Foreskin keratinocyte (primary cell): ENCODE measurements at places on chromosomes 7 and 10.
A peak's percentile ranks its signal among the peaks of the same experiment; 100 is the strongest.

- DNase-seq = no peak
Measured at GRCh38 chr7:9945857-9946256, 1027.8 kb upstream of the PHF14 start.

DNA sequence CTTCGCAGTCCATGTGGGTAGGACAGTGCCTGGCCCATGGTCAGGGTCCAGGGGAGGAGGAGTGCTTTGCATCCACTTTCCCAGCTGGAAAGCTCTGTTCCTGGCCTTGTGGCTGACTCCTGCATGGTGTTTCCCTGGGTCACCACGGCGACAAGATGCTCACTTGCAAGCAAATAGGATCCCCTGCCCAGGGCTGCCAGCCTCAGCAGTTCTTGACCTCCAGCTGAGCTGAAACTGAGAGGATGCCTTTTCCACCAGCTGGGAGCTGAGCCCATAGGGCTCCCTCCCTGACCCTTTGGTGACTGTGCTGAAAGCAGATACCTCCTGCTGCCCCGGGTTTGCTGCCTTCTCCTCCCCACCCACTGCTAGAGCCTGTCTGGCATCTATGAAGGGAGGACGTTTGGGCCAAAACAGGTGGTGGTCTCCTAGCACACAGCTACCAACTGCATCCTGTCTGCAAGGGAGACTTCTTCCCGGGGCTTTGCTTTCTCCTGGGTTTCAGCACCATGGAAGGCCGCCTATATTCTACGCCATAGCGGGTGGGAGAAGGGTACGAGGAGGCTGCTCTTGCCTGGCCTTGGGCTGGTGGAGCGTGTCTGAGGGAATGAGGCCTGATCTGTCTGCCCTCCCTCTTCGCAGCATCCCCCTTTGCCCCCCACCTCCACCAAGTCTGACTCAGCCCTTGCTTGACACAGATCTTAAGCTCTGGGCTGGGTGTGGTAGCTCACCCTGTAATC is 34.4 kb downstream of the UBTD1 start:
- no peak for DNase-seq

GRCh38 chr7:17516771-17517170 is 218.3 kb downstream of the AHR start:
- no peak for DNase-seq

DNA sequence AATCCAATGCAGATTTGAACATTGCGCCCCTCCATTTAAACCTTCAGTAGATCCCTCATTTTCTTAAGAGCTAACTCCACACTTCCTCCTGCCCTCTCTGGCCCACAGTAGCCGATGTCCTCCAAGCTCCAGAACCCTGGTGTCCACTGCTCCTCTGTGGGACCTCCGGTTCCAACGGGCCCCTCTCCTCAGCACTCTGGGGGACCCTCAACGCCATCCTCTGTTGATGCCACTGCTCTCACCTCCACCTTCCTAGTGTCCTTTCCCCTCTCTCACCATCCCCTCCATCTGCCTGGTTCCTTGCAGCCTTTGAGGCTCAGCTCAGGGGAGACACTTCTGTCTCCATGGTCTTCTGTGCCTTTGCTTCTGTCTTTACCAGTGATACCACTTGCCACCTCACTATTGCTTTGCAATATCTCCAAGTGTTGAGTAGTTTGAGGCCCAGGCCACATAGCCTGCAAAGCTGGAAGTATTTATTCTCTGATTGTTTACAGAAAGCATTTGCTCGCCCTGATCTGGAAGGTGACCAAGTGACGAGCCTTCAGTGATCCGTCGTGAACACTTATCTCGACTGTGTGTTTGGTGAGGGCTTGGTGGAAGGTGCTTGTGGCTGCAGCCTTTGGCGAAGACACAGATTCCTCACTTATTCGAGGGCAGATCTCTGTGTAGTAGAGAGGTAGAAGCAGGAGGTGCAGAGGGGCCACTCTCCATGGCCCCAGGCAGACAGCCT is 104.8 kb upstream of the SHH start:
- DNase-seq = no peak

DNA sequence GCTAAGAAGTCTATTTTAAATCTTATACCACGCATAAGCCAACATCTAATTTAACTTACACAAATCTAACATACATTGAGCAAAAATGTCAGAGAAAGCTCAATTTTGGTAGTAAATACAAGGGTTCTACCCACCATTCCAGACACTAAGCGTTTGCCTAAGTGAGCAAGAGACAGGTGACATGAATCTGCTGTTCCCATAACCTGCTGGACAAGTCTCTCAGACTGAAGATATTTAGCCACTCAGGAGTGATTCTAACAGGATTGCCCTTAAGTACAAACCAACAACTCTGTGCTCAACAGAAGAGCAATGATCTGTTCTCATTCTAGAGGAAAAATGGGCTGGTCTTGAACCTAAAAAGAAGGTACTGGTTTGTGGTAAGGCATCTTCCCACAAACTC is 18.8 kb downstream of the EZH2 start:
- no peak for DNase-seq

- no peak for DNase-seq
Measured at GRCh38 chr10:6108631-6109443, 20.0 kb downstream of the RBM17 start.

- DNase-seq = no peak
Measured at GRCh38 chr7:34756691-34757090, 98.7 kb downstream of the NPSR1 start.

DNA sequence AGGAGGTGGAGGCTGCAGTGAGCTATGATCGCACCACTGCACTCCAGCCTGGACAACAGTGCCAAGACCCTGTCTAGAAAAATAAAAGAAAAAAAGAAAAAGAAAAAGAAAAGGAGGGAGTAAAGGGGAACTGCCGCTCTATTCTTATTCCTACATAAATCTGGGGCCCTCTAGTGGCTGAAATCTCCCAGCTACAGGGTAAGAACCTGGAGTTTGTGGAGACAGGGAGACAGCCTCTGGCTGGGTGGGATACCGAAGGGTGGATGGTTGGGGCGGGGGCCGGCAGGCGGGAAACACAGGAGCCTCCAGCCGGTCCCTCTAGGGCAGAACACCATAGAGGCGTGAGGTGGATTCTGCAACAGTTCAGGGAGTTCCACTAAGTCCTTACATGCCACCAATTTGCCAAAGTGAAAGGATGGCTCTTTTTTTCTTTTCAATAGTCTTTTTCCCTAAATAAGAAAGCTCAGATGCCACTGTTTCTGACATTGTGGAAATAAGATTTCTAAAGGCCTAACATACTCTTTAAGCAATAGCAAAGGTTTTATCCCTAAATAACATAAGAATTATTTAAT is 117.3 kb downstream of the SVIL start:
- no peak for DNase-seq

GRCh38 chr7:55065511-55066229 is 46.9 kb downstream of the EGFR start:
- peak; percentile 94 for DNase-seq

DNA sequence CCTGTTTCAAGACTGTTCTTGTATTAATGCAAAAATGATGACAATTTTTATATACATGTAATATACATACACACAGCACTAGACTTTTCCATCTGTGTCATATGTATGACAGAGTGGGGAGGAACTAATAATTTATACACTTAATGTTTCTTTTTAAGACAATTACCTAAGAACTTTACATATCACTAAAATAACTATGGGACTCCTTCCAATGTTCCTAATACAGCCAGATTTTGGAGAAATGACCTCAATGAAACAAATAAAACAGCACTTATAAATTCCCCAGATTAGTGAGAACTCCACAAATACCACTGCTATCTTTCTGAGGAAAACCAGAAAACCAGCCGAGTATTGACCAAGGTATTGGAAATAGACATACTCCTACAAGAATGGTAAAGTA is 199.4 kb downstream of the ELMO1 start:
- no peak for DNase-seq

GRCh38 chr10:98080494-98080893 is 50.1 kb upstream of the CRTAC1 start:
- DNase-seq = no peak

- no peak for DNase-seq
Measured at GRCh38 chr10:81995254-81995653, 120.3 kb downstream of the NRG3 start.

- no peak for DNase-seq
Measured at GRCh38 chr7:130476297-130477150, 15.4 kb upstream of the MEST start.

- no peak for DNase-seq
Measured at GRCh38 chr7:66013938-66014337, 31.9 kb upstream of the GUSB start.

DNA sequence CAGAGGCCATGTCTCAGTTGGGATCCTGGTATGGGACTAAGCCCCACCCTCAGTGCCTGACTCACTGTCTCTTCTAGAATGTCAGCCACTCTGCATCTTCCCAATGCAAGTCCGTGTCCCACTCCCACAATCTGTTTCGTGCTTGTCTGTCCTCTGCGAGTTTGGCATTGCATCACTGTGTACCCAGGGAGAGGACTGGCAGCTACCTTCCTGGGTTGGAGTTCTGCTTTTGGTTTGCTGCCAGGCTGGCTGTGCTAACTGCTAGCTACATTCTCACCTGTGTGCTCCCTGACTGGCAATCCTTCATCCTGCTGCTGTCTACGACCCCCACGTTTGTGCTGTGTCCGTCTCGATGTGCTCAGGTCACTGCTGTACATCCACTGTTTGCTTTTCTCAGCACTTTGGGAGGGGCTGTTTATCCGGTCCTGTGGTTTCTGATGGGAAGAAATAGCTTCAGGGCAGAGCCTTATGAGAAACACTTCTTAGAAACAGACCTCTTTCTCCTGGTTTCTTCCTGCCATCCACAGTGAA is 56.0 kb upstream of the GLI3 start:
- DNase-seq = peak; percentile 77

GRCh38 chr10:61176424-61176823 is 232.4 kb upstream of the RHOBTB1 start:
- DNase-seq = no peak

DNA sequence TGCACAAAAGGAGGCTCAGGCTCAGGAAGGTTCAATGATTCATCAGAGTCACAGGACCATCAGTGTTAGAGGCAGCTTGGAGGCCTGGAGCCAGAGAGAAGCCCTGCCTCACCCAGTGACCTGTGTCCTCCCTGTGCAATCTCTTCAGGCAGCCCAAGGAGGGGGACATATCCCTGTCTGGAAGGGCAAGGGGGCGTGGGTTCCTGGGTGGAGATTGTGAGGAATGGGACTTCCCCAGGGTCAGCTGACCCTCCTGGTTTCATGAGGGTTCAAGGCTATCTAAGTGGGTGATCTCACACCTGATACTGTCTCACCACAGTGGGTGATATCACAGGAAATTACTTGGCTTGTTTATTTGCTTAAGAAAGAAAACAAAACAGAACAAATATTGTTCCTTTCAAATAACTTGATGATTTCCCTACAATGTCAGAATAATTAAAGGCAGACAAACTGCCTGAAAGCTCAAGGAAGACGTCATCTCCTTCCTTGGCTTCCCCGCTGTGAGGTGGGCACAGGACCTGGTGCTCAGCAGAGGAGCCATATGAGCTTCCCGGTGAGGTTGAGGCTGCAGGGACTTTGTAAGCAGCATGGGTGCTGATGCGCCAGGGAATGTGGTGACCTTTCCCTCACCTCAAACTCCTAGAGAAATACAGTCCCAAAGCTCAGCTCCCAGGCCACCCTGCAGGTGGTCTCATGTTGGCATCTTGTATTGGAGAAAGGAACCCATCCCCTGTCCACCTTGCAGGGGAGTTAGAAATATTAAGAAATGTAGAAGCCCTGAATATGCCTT is 763.2 kb downstream of the GRID1 start:
- no peak for DNase-seq

DNA sequence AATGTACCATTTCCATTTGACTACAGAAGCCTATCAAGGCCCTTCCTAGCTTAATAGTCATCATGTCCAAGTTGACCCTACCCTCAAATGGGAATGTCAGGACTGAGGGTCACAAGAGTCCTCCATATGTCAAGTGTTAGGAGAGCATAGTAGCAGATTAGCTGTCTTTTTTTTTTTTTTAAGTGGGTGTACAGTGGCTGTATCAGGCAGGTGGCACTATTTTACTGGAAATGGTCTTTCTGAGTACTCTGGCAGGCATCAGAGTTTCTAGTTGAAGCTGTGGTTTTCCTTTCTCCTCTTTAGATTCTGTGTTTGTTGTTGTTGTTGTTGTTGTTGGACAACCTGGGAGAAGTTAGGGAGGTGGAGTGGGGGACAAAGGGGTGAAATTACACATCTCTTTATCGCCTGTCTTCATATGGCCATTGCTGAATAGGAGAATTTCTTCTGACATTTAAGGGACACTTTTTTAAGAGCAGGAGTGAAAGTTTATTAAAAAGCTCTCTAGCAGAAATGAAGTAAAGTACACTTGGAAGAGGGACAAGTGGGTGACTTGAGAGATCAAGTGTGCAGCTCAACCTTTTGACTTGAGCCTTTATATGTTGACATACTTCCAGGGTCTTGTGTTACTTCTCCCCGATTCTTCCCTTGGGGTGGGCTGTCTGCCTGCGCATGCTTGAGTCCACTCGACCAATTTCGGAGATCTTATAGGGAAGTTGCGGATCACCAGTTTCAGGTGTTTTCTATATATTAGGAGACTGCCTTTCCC is 104.1 kb upstream of the FOXP2 start:
- DNase-seq = no peak

DNA sequence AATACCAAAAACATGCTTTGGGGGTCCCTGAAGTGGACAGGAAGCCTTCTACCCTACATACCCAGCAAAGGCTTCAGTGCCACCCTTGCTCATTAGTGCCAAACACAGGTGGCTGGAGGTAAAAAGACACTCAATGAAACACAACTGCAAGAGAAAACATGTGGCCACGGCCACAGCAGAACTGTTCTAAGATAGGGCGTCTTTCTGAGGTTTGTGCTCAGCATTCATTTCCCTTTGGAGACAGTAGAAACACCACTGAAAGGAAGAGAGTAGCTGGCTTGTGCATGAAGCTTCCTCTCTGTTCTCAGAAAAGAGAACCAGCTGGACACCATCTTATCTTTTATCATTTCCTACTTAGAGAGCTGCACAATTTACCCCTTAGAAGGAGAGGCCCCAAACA is 143.0 kb downstream of the PLXNA4 start:
- no peak for DNase-seq

DNA sequence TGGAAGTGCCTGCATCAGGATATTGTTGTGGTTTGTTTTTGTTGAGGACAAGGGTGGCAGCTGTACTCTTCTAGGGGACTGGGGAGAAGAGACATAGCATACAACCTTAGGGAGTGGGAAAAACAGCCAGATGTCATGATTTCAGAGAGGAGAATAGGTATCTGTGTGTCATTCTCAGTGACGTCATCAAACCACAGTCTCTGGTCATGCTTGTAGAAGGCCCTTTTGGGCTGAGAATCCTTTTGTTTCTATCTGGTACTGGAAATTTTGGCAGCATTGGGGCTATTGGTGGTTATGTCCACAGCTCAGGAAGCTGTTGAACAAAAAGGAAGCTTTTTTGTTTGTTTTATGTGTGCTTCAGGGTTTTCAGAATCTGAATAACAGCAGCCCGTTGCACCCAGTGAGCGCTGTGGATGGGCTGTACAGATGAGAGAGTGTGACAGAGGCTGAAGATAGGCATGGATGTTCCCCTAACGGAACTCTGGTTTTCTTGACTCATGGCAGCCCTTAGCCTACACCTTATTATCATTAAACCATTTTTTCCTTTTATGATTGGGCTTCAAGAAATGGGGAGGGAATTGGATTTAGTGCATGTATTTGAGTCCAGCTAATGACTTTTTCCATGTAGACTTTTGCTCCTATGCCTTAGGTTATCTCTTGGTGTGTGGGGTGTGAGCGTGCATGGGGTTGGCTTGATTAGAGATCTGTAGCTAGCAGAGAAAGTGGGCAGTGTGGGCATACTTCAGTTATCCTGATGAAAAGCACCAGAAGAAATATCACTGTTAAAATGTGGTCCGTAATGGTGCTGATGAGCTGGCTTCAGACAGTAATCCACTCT is 65.7 kb downstream of the SND1 start:
- peak; percentile 13 for DNase-seq
